ENCODE measurements at places on chromosomes 6 and 20.
A peak's percentile ranks its signal among the peaks of the same experiment; 100 is the strongest.

DNA sequence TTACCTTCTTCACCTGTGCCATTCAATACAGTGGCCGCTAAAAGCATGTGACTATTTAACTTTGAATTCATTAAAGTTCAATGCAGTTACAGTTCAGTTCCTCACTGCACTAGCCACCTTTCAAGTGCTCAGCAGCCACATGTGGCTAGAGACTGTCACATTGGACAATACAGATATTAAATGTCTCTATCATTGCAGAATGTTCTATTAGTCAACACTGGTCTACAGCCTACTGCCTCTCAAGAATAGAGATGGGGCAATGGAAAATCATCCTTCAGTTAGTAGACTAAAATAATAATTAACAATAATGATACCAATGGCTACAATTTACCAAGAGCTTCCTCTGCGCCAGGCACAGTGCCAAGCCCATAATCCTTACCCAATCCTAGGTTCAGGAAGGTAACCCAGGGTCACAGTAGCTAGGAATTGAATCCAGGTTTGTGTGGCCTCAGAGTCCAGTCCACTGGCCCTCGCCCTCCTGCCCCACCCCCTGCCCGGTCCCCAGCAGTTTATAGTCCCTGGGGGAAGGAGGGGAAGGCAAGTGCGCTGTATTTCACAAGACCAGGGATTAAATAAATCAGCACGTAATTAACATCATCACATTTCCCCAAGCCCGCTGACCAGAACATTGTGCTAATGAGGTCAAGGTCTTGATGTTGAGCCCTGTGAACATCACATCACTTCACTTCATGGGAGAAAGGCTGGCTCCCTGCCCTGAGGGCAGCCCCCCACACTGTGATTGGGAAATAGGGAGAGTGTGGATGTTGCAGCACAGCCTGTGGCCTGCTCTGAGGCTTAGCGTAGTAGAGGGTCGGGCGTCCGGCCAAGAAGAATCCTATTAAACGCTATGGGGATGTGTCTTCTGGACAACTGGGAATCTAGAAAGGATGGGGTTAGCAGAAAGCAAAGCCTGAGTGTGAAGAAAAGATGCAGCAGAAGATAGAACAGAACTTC is 147.2 kb downstream of the VEGFA start:
- no peak for DNase-seq

DNA sequence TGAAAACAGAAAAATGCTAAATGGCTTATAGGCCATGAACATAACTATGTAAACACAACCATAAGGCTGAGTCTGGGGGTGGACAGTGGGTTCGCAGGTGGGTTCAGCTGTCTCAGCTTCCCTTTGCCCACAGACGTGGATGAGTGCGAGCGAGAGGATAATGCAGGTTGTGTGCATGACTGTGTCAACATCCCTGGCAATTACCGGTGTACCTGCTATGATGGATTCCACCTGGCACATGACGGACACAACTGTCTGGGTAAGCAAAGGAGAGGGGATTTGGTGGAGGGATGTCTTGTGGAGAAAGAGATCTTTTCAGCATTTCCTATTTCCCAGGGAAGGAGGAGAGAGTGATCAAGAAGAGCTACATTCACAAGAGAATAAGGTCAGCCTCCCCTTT is 14.7 kb downstream of the SCUBE3 start:
- no peak for DNase-seq

DNA sequence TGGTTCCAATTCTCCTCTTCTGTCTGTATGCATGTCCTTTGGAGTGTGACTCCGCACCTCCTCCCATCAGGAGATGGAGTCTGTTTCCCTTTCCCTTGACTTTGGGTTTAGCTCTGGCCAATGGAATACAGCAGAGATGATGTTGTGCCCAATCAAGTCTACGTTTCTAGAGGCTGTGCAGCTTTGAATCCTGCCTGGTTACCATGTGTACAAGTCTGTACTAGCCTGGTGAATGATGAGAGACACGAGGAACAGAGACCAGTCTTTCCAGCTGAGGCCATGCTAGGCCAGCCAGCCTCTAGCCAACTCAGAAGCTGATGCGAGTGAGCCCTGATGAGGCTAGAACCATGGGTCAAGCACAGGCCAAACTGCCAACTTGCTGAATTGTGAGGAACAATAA is 83.2 kb downstream of the LAMP5 start:
- DNase-seq, result no peak

DNA sequence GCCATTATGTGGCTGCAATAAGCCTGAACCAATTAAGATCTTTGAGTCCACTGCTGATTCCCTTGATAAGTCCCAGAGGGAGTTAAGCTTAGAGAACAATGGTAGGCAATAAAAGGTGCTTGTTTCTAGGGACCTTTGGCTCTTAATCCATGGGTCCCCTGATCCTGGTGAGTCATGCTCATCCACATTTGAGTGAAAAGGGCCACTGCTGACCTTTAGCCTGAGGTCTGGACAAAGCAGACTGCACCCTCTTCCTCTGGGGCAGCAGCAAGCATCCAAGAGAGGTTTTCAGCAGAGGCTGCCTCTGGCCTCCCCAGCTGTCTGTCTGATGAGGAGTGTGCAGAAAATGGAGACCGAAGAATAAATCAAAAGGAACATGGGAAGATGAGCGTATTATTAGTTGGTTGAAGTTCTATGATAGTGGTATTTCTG is 16.1 kb upstream of the SCGN start:
- DNase-seq, result no peak

DNA sequence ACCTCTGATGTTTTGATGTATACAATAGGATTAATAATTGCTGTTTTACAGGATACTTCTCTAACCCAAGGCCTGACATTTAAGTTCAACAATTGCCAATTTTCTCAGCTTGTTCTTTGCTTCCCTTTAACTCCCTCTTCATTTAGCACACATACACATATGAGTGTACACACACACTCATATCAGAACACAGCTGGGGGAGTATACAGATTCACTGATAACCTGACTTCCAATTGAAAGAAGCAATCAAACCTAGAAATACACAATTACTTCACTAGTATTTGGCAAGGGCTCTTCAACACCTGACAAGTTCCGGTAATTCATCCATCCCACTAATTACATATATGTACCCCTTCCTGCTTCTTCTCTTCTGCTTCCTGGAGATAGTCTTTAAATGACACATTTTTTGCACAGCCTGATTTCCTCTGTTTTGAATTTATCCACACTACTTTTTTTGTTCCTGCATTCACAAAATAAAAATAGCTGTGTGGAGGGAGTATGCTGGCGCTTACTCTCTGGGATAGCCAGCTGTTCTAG is 11.2 kb downstream of the UST start:
- DNase-seq, result no peak

DNA sequence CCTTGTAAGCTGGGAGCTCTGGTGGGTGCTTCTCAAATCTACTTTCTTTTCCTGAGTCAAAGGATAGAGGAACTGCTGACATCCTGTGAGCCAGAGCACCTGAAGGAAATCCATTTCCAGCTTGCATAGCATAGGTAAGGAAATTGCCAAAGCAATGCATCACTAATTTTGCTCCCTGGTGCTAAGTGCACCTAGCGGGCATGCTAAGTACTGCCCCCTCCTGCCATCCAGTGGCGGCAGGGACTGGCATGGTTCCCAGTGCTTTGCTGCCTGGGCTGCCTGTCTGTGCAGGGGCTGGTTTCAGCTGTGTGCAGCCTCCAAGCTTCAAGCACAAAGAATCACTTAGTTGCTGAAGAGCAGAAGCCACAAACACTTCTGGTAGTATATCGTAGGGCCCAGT is 63.9 kb downstream of the FARS2 start:
- DNase-seq, result no peak

DNA sequence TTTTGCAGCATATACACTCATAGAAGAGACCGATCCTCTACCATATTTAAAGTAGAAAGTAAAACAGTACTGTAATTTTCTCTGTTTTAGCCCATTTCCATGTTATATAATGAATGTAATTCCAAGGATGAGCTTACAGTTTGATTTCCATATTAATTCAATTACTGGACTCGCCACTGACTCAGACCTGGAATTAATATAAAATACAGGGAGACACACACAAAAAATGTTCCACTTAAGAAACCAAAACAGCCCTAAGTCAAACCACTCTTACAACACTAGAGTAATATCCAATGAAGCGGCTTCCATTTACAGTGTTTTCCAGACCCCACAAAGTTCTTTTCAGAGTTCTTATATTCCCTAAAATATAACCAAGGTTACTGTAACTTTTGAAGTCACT is 110.6 kb downstream of the BACH2 start:
- no peak for DNase-seq

- no peak for DNase-seq
Observed at GRCh38 chr6:34583461-34583860, 27.3 kb upstream of the SPDEF start.

GRCh38 chr6:132275066-132275970 is 126.0 kb downstream of the MOXD1 start:
- no peak for DNase-seq

DNA sequence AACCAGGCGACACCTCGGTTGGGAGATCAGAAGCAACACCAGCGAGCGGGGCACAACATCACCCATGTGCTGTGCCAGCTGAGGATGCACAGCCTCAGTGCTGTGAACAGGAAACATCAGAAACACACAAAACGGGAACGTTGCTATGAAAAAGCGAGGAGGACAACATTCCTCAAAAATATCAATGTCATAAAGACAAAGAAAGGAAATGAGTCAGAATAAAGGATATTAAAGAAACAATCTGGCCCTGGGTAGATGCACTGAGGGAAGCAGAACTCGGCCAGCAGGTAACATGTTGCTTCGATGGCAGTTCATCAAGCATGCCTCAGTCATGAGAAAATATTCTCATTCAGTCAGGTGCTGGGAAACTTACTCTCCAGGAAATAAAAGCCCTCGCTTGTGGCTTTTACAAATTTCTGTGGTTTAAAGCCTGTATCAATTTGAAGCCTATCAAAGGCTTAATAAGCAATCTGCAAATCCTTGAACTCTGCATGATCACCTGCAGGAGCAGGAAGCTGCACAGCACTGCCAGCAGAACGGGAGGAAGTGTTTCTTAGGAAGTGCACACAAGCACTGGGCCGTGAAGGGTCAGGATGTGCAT is 77.5 kb downstream of the GINS1 start:
- DNase-seq, result no peak

DNA sequence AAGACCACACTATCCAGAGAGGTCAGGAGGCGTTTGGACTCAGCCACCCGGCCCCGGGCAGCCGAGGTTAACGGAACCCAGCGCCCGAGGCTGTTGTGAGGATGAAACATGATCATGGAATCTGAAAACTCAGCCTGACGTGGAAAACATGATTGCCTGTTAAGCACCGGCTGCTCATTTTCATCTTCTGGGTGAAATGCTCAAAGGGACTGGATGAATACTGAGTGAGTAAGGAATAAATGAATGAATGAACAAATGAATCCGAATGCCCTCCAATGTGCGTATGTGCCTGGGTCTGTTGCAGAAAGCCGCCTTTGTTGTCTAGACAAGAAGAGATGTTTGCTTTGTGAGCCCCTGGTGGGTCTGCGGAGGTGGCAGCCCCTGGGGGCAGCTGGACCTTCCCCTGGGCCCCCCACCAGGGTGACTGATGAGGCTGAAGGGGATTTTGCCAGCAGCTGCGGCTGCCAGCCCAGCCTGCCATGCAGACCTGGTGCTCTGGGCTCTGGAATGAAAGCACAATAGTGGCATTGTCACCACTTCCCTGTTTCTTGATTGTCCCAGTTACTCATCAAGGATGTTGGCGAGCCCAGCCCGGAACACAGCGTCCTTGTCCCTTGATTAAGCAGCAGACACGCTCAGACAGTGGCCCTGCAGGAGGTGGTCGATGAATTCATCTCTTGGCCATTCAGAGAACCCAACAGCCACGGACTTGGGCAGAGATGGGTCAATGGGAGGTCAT is 211.1 kb downstream of the ANKRD60 start:
- no peak for DNase-seq

GRCh38 chr20:34704177-34705007 is at the start of gene TP53INP2:
TSS of gene TP53INP2 (plus strand) at chr20:34704344. CDS start at chr20:34708740, 4,396 bp downstream.
- DNase-seq, result peak; percentile 86

GRCh38 chr20:15107931-15108330 is 770.5 kb upstream of the FLRT3 start:
- no peak for DNase-seq

DNA sequence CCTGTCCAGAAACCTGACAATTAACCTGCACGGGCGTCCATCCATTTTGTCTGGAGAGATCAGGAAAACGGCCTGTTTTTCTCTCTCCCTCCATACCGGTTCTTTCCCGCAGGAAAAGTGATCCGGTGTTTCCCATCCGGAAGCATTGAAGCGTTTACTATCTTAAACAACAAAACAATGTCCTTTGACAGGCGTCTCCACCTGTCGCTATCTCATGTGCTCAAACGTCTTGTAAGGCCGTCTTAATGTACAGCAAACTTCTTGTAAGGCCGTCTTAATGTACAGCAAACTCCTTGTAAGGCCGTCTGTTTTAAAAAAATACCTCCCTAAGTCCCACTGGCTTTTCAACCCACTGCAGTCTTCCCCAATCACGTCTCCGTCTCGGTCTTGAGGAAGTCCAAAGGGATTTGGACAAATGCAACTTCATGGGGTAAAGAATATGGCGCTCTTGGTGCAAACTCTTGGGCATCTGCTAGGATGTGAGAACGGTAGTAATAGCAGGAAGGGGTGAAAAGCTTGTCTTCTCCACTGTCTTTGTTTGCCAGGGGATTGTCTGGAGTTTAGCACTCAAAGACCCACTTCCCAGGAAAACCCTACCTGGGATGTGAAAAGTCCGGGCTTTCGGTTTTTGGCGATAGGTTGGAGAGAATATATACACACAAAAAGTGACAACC is 29.9 kb upstream of the TRIM27 start:
- no peak for DNase-seq

DNA sequence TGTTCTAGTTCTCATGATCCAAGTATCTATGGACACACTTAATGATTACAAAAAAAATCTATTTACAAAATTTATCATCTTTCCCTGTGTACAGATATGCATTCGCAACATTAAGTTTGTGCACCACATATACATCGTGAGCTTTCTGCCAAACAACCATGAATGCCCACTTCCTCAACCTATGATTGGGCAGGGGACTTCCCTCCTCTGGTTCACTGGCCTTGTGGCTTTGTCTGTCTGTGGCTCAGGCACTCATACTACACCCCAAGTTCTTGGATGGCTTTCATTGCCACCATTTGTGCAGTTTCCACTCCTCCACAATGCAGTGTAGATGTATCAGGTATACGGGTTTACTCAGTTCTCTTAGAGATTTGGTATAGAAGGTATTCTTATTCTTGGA is 74.9 kb downstream of the HS3ST5 start:
- DNase-seq, result no peak

GRCh38 chr6:408599-409102 is 17.1 kb downstream of the IRF4 start:
- no peak for DNase-seq

DNA sequence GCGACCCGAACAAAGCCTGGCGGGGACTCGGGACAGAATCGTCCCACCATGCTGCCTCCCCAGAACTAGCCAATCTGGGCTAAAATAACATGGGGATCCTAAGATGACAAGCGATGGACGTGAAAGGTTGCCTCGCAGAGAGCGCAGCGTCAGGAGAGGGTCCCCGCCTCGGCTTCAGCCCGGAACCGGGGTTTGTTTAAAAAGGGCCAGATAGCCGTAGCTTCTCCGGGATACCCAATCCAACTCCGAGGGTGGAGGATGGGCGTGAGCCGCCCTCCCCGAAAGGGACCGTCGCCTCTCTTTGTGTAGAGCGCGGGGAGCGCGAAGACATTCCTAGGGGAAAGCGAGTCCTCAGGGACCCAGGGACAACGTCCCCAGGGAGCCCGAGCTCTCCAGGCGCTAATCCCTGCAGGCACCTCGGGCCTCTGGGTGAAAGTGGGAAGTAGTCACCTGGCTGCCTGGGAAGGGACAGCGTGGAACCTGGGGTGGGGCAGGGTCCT is 643 bp downstream of the CD24 start:
- DNase-seq, result peak; percentile 68

Measured in NCI-H1092 treated with DMSO at 0.1 percent for 48 hours (cell line).